ENCODE measurements at places on chromosomes 5 and 9.

GRCh38 chr5:5546408-5546807 lies 123.9 kb downstream of the ICE1 start:
- no peak for DNase-seq

- DNase-seq: no peak
Measured at GRCh38 chr9:9112001-9112720, 1312.6 kb upstream of the DMAC1 start.

DNA sequence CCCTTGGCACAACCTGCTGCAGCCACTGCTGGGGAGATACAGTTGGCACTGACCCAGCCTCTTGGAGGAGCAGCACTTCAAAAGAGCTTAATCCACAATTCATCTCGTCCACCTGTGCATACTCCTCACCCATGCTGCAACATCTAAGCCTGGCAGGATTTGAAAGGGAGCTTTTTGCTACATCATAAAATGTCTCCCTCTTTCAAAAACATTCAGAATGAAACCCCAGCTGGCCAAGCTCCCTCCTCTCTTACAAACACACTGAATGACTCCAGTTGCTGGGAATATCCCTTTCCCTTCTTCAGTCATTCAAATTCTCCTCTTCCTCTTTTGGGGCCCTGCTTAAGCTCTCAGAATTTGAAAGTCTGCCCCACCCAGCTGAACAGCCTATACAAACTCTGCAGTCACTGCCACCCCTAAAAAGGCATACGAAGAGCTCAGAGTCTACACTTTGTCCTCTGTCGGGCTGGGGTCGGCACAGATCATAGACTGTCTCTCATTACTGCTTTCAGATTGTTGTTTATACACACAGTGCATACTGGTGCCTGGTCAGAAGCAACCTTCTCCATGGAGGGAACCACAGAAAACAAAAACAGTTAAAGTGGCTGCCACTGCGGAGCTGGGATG lies 8.8 kb upstream of the C5orf15 start:
- no peak for DNase-seq

GRCh38 chr5:102611312-102611711 lies 112.5 kb upstream of the SLCO6A1 start:
- DNase-seq: no peak

DNA sequence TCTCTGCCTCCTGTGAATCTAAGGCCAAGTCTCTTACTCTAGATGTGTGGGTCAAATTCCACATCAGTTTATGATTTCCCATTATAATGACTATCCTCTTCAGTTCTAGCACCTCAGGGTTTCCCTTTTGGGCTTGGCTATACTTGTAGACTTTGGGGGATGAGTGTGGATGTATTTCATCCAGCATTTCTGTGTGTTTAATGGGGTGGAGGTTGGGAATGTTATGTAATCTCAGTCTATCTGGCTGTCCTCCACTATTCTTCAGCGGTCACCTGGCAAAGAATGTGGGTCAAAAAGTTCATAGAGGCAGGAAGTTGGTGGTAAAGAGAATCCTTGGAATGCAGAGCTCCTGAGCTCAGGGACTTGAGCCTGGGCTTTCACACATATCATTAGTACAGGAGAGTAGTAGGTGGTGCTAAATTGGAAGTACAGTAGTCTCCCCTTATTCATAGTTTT lies 64.9 kb downstream of the CFAP95 start:
- DNase-seq: no peak

GRCh38 chr5:151700296-151700695 lies 13.6 kb upstream of the SPARC start:
- DNase-seq: no peak

- DNase-seq: no peak
Measured at GRCh38 chr5:172550096-172550765, 90.8 kb upstream of the NEURL1B start.

GRCh38 chr5:52878656-52879055 lies 90.9 kb downstream of the ITGA1 start:
- DNase-seq: no peak

- DNase-seq: no peak
Measured at GRCh38 chr9:14350754-14351153, 36.8 kb upstream of the NFIB start.

- DNase-seq: no peak
Measured at GRCh38 chr9:116380496-116380995, 227.0 kb downstream of the PAPPA start.

DNA sequence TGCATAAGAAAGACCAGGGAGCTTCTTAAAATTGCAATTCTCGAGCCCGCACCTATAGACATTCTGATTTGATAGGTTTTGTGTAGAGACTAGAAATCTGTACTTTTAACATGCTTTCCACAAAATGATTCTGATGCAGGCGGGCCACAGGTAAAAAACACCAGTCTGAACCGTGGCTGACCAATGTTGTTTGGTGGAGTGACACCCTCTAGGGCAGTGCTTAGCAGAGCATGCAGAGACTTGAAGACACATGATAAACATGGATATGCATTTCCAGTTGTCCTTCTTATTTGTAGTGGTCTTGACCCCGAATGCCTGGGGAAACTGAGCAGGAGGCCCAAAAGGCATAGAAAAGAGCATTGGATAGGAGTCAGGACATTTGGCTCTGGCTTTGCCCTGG lies 10.5 kb upstream of the COL15A1 start:
- DNase-seq: no peak

- DNase-seq: no peak
Measured at GRCh38 chr9:69314547-69314946, 10.5 kb upstream of the ENTREP1 start.

DNA sequence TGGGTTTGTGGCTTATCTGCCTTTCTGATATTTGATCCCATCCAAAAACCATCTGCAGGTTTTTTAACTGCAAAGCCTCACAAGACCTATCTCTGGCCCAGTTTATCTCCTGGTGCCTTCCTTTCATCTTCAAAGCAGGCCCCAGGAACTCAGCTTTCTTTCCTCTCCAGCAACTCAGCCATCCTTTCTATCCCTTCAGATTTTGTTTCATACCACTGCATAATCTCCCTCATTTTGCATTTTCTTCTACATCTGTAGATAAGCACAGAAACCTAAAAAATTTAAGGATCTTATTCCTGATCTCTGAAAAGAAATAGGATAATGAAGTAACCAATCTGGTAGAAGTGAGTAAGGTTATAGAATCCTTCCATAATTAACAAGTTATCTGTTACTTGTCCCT lies 19.5 kb upstream of the ERCC6L2 start:
- DNase-seq: no peak

- no peak for DNase-seq
Measured at GRCh38 chr5:16799796-16800195, 136.3 kb downstream of the MYO10 start.

- no peak for DNase-seq
Measured at GRCh38 chr9:79461712-79462111, 110.1 kb upstream of the TLE4 start.

DNA sequence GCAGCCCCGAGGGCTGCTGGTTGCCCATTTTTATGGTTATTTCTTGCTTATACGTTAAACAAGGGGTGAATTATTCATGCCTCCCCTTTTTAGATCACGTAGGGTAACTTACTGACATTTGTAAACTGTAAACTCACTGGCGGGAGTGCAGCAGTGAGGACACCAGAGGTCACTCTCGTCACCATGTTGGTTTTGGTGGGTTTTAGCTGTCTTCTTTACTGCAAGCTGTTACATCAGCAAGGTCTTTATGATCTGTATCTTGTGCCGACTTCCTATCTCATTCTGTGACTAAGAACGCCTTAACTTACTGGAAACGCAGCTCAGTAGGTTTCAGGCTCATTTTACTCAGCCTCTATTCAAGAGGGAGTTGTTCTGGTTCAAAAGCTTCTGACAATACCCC lies 155.0 kb upstream of the PRDM9 start:
- DNase-seq: no peak

DNA sequence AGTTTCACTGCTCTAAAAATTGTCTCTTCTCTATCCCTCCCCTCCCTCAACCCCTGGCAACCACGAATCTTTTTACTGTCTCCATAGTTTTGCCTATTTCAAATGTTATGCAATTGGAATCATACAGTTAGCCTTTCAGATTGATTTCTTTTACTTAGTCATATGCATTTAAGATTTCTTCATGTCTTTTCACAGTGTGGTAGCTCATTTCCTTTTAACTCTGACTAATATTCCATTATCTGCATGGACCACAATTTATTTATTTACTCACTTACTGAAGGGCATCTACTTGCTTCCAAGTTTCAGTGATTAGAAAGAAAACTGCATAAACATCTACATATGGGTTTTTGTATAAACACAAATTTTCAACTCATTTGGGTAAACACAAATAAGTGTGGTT lies 372.3 kb downstream of the CDH18 start:
- no peak for DNase-seq

DNA sequence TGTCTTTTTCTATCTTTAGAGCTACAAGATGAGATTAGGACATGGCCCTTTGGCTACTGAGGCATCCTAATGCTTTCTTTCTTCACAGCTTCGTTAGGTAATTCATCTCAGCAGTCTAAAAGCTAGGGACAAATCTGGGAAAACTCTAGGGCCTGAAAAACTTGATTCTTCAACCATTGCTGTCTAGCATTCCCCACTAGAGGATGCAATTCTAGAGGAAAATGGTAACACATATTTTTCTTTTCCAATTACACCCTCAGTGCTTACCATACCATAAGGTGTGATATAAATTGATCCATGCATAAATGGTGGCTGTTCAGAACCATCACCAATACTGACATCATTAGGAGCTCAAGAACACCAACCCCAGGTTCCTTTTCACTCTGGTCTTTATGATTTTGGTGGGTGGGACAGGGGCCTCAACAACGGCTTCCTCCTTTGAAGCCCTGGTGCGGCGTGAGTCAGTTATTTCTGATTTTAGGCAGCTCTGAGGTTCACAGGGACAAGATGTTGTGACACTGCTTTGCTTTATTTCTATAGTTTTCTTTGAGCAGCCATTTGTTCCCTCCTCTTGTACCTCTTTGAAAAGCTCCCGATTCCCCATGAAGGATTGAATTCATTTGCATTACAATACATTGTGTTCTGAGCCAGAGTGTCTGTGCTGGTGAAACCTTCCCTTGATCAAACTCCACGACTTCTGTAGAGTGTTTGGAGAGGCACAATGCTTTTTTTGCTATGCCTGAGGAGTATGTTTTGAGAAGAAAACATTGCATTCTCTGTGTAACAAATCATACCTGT lies 526.0 kb upstream of the TRPC7 start:
- no peak for DNase-seq

GRCh38 chr9:101514071-101514470 lies 19.6 kb upstream of the RNF20 start:
- no peak for DNase-seq

DNA sequence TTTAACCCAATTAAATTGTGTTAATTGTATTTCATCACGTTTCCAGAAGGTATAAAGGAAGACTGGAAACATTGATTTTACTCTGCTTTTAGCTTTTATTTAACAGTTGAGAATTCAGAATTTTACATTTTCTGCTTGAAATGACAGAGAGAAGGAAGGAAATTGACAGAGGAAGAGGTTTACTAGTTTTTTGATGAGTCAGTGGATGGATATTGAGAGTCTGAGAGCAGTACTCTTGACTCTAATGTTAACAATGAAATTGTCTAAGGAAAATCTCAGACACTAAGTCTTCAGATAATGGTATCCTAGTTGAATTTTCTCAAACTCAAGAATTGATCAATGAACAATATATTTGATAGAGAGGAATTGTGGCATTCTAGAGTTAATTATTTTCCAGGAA lies 60.6 kb downstream of the IPO11 start:
- DNase-seq: no peak

- no peak for DNase-seq
Measured at GRCh38 chr9:95096381-95096780, 221.1 kb downstream of the FANCC start.

DNA sequence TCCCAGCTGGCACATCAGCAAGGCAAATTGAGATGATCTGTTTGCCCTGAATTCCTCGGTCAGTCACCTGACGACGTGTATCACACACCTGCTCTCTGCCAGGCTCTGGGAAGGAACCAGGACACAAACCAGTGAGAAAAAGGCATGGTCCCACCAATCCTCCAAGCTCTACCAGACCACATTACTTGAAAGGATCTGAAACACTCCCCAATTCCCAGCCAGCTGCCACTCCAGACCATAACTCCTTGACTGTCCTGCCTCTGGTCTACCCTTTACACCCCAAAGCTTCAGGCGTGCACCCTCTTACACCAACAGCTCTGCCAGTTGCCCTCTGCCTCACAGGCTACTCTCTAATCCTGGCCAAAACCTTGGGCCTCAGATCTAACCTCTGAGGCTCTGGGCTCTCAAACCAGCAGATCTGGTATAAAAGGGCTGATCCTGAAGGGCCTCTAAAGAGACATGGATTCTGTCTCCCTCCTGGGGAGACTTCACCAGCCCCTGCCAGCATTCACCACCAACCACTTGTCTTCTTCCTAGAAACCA lies 6.8 kb downstream of the MGAT1 start:
- no peak for DNase-seq
